ENCODE measurements at places on chromosomes 11 and 22.

DNA sequence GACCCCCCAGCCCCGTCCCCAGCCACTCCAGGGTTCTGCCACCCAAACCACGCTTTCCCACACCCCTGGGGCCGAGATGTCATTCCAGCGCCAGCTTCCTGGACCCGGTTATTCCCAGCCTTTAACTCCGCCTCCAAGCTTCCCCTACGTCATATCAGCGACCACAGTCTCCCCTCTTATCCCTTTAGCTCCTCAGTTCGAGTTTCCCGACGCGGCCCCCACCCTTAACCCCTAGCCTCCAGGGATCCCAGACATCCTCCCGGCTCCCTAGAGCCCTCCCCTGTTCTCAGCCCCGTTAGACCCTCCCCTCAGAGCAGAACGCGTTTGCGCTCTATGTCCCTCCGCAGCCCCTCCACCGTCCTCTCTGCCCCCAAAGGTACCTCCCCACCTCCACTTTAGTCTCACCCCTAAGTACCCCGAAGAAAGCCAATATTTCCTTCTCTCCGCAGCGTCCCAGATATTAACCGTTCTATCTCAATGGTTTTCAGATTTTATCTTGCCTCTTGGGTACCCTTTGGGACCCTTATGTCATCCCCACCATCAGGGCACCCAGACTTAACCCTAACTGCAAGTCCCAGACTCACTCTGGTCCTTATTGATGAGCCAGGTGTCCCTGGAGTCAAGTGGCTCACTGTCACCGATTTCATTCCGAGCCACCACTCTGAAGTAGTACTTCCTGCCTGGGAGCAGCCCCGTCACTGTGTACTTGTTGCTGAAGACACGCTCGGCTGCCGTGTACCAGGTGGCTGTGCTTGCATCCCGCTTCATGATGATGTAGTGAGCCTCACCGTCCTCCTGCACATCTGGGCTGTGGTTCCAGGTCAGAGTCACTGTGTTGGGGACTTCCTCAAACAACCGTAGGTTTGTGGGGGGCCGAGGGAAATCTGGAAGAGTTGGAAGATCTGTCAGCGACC, 8.0 kb downstream of the TMEM86A start:
- peak; percentile 44 for DNase-seq

DNA sequence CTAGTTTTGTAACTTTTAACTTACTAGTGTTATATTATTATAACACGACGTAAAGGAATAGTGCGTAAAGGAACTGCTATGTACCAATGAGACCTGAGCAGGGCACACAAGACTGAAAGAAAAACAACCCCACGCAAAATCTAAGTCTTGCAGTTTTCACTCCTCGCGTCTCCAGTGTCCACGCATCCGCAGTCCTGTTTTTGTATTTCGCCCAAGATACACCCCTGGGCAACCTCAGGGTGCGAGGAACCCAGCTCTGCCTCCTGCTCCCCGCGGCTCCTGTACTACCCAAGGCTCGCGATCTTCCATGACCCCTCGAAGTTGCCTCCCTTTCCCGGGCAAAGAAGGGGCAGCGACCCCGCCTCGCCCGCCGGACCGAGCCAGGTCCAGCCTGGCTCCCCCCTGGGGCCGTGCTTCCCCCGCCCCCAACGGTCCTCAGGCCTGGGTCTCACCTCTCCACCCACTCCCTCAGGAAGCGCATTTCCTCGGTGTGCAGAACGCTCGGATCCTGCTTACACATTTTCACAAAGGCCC, 393 bp downstream of the ST13 start:
- DNase-seq = no peak

DNA sequence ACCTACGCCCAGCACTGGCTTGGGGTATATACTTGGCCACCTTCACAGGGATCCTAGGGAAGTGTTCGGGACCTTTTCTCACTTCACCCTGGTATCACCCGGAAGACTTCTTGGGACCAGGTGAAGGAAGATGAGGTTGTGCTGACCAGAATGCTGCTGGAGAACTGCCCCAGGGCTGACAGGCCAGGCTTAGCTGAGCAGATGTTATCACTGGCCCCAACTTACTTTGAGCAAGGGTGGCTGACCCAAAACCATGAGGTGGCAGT, 4.5 kb downstream of the FTH1 start:
- no peak for DNase-seq

DNA sequence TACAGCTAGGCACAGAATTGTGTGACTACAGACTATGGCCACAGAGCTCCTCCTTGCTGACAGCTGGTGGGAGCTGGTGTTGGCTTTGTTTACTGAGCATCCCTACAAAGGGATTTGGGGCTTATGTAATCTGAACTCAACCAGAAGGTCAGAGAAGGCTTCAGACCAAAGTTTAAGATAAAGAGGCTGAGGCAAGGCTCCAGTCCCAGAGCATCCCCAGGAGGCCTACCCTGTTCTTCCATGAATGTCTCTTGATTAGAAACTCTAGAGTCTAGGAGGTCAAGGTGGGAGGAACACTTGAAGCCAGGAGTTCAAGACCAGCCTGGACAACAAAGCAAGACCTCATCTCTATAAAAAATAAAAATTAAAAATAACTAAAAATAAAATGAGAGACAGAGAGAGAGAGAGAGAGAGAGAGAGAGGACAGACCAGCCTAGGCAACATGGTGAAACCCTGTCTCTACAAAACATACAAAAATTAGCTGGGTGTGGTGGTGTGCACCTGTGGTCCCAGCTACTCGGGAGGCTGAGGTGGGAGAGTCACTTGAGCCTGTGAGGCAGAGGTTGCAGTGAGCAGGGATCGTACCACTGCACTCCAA, 125.5 kb upstream of the SERPIND1 start:
- DNase-seq = no peak

- DNase-seq = no peak
These were observed 56.5 kb downstream of the ST3GAL4 start for GRCh38 chr11:126411971-126412381.

DNA sequence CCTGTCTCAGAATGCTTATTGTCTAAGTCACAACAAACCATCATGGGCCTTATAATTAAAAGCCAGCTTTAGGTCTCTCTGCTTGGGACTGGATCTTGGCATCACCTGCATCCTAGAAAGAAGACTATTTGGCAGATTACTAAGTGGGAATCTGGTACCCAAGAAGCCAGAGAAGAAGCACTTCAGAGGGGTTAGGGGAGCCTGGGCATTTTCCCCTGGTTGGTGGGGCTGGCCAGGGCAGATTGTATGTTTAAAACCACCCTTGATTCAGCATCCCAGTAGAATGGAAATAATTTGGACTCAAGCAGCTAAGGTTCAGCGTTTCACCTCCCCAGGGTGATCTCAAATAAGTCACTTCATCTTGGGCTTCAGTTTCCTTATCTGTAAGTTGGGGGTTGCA, 193.7 kb downstream of the MIAT start:
- no peak for DNase-seq

GRCh38 chr11:86444981-86445380, 70.3 kb downstream of the CCDC81 start:
- no peak for DNase-seq

DNA sequence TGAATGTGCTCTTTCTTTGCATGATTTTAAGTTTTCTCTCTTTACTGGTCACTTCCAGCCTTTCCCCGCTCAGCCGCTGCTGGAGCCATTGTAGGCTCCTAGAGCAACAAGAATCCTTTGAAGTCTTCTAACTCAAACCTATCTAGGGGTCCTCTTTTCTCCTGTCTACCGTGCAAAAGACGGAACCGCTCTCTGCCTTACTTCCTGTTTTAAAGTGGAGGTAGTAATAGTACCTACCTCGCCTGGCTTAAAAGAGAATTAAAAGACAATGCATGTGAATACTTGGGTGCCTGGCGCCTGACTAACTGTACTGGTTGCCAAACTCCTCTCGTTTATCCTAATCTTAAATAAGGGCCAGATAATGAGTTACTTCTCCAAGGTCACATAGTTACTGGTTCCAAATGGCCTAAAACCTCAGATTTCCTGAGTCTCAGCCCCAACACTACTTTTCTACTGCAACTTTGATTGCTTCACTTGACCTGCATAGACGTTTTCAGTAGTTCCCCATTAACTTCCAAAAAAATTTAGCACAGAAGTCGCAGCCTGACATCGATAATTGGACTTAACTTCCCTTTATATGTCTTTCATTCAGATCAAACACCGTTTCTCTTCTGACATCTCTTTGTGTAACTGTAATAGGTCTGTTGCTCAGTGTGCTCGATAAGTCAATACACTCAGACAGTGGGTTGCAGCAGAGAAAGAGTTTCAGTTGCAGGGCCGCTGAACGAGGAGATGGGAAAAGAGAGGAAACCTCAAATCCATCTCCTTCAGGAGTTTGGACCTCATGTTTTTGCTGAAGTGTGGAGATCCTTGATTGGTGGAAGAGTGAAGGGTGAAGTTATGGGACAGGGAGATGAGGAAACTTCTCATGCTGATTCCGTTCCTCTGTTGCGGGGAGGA, 891 bp downstream of the SAMM50 start:
- DNase-seq = no peak

DNA sequence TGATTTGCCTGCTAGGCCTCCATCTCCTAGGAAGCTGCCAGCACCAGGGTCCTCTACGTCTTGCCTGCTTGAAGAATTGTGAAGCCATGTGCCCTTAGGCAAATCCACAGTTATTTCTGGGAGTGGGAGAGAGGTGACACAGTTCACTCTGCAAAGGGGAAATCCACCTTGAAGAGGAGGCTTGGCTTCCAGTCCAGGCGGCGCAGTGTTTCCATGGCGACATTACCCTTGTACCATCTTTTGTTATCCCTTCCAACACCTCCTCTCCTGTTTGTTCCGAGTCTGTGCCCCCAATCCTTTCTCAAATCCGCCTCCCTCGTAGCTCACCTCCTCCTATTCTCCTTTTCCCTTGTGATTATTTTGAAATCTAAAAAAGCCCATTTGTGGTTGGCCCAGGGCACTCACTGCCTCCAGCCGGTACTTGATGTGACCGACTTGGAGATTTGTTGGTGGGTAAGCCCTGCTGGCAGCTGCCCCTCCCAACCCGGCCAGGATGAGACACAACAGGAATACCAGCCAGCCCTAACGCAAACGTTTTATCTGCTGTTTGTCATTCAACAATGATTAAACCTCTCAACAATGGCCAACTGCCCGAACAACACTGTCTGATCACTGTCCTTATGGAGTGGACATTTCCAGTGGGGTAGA, 18.4 kb downstream of the SYT13 start:
- DNase-seq = no peak

DNA sequence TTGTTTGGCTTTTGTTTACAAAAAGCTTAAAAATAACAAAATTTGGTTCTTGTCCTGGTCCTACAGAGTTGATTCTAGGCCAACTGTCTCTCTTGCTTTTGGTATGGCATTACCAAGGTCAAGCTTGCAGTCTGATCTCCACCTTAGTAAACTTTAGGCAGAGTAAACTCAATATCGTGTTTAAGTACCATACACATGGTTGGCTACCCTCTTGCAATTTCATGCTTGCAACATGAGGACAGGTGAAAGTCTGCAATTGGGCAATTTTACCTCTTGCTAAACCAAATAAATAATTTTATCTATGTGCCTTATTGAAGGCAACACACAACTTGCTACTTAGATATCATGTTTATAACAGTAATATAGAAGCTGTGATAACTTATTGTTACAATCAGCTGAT, 125.1 kb downstream of the ARHGAP20 start:
- DNase-seq = no peak

DNA sequence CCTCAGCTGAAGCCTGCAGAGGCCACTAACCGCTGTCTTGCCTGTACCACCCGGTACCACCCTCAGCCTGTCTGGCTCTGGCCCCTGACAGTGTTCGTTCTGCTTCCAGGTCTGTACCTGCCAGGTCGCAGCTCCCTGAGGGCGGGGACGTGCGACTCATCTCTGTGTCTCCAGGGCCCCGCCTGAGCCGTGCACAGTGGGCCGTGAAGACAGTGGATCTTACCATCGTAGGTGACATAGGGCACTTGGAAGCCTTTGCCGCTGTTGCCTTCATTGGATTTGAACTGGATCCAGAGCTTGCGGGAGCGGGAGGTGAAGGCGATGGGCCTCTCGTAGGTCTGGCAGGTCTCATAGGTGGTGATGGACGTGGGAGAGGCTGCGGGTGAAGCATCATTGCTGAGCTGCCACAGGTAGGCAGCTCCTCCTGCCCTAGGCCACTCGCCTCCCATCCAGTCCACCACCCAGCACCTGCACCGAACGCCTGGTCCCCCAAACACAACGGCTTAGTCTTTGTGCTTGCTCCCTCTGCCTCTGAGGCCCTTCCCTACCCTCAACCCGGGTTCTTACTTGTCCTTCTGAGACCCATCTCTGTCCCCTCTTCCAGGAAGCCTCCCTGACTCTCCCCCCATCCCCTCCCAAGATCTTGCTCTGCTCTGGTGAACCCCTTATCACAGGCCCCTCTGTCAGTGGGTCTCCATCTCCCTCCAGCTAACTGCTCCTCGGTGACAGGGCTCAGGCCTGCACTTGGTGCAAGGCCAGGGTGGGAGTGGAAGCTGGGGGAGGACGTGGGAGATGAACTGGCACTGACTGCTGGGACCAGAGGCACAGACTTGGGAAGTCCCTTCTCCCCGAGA, 21.1 kb upstream of the TTLL12 start:
- DNase-seq = no peak

GRCh38 chr11:29985248-29985647, 31.6 kb downstream of the KCNA4 start:
- no peak for DNase-seq

DNA sequence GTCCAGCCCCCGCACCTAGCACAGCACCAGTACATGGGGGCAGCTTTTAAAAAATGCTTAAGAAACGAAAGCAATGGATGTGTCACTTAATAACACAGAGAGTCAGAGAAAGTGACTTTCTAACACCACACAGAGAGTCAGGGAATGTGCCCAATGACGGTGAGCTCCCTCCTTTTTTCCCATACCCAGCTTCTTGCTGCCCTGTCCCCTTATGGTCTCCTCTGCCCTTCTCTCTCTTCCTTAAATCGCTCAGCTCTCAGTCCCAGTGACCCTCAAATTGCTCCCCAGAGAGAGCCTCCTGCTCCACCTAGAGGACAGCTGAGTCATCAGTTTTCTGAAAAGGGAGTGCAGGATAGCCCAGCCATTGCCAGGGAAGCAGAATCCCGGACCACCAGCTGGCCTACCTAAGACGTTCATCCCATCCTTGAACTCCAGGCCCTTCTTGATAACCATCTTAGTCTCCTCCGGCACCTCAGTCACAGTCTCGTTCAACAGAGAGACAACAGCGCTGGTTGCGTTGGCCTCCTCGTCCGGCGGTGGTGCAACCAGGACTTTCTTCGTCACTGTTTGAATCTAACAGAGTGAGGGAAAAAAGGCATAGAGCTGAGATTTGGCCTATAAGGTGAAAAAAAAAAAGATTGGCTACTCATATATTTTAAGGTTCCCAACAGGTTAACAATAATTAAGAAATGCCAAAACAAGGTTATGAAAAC, 113.5 kb downstream of the SLC1A2 start:
- peak; percentile 24 for DNase-seq

GRCh38 chr11:122154227-122154626, 38.2 kb upstream of the BLID start:
- DNase-seq = no peak

- DNase-seq = no peak
These were observed 361.7 kb downstream of the INSC start for GRCh38 chr11:15476371-15476917.

- no peak for DNase-seq
These were observed 217.5 kb upstream of the SORL1-AS1 start for GRCh38 chr11:121670266-121670665.

GRCh38 chr11:898540-899190, 11.9 kb downstream of the CHID1 start:
- DNase-seq = no peak

Measured in stimulated activated CD4-positive, alpha-beta T cell treated with anti-CD3 and anti-CD28 coated beads, Interleukin-1b, Interleukin-23, amount 100 ng/mL, for 4 hours (primary cell).